Heart right ventricle (tissue), 16 donors: ENCODE measurements at places on chromosomes 3 and 15. TPM values are rescaled to one million over a fixed set of nuclear protein-coding genes. Genes with fewer than 3 reads are reported as not detected.
A peak's percentile ranks its signal among the peaks of the same experiment; 100 is the strongest.

DNA sequence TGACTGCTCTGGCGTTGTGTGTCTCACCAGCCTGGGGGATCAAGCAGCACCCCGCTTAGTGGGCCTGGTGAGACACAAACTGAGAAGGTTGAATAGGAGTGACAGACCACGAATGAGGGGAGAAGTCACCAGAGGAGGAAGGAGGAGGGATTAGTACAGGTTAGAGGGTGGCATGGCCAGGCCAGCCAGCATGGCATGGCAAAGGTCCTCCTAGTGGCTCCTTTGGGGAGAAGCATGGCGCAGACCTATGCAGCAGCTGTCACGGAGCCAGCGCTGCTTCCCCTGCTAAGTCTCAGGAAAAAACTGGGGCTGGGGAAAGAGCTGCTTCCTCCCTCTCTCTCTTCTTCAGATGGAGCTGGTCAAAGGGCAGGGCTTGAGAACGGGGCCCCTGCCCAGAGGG lies 48.6 kb downstream of the ZDHHC3 start:
- no peak for DNase-seq

GRCh38 chr3:49785565-49786356 lies 581 bp downstream of the IP6K1 start:
- DNase-seq: peak; percentile 27

The SNURF gene
- total RNA-seq: 76.6 TPM

DNA sequence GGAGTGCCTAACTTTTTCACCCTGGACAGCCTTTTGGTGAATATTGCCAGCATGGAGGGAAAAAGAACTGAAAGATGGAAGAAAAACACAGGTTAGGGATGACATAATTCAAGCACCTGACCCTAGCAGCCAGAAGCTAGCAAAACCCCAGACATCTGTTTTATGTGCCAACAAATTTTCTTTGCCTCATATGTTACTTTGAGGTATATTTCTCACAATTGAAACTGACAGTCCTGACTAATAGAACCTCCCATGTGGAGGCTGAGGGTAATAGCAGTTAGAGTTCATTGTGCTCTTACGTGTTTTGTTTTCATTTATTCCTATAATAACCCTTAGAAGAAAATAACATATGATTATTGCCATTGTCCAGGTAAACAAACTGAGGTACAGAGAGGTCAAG lies 71.5 kb upstream of the SLC25A26 start:
- no peak for DNase-seq

GRCh38 chr3:142618917-142619461 lies 22.8 kb downstream of the PLS1 start:
- DNase-seq: no peak

The ACAA1 gene
- total RNA-seq: 136 TPM

DNA sequence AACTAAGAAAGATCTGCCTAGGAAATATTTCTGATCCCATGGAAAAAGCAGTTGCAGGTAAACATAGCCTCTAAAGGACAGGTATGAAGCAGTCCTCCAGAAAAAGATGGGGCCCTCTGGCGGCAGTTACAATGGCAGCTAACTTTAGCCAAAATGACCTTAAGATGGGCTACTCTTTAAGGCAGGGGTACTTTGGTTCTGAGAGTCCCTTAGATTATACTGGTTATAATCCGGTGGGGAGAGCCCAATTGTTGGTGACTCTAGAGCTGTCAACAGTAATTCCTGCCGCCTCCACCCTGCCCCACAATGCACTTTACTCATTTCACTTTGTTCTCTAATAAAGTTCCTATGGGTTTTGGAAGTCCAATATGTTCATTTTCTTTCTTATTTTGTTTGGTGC lies 412.8 kb upstream of the WNT5A start:
- no peak for DNase-seq

The FANCD2OS gene
- total RNA-seq: not detected

GRCh38 chr15:73341886-73342600 lies 26.7 kb downstream of the HCN4 start:
- peak; percentile 35 for DNase-seq

The HCN4 gene
- 6.5 TPM for total RNA-seq

DNA sequence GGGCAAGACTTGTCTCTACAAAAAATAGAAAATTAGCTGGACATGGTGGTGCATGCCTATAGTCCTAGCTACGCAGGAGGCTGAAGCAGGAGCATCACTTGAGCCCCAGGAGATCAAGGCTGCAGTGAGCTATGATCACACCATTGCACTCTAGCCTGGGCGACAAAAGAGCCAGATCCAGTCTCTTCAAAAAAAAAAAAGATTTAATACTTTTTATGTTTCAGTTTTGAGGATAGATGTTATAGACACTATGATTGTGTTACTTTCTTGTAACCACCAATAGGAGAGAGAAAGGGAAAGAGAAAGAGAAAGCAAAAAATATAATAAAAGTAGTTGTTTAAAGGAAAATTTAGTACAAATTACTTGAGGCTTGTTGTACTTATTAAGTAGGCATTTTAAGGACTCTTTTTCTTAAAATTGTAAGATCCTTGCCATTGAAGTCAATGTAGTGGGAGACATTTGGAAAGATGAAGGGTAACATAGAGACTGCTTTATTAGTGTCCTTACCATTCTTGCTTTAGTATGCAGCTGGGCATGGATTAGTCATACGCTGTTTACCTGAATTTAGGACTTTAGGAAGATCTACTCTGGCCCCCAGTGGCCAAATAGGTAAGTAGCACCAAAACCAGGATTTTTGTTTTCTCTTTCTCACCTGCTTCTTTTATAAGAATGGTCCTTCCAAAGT lies 35.1 kb upstream of the ZDHHC23 start:
- DNase-seq: no peak

DNA sequence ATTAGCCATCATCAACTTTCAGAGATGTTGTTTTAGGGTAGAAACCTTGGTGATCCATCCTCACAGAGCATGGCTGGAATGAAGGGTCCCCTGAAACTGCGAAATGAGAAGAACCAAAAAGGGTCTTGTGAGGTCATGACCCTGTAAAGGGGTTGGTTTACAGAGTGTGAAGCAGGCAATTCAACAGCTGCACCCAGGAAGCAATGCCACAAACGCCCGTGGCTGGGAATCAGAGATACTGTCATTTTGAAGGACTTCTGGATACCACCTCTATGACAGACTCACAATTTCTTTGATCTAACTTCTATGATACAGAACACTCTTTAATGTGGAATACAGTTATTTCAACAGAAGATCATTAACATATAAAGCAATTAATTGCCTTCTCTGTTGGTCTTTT lies 79.1 kb downstream of the GREM1 start:
- no peak for DNase-seq

DNA sequence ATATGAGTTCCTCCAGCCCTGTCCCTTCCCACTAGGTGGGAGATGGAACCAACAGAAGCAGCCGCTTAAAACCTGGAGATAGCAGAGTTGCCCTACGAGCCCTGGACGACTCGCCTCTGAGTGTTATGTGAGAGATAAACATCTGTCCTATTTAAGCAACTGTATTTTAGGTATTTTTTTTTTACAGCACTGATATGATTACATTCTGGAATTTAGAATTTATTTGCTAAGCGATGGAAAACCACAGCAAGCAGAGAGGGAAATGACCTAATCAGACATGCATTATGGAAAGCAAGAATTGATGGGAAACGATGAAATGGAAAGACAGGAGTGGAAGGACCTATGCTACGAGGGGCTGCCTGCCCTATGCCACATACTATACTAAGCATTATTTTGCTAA lies 379.0 kb upstream of the IL12A start:
- DNase-seq: no peak

DNA sequence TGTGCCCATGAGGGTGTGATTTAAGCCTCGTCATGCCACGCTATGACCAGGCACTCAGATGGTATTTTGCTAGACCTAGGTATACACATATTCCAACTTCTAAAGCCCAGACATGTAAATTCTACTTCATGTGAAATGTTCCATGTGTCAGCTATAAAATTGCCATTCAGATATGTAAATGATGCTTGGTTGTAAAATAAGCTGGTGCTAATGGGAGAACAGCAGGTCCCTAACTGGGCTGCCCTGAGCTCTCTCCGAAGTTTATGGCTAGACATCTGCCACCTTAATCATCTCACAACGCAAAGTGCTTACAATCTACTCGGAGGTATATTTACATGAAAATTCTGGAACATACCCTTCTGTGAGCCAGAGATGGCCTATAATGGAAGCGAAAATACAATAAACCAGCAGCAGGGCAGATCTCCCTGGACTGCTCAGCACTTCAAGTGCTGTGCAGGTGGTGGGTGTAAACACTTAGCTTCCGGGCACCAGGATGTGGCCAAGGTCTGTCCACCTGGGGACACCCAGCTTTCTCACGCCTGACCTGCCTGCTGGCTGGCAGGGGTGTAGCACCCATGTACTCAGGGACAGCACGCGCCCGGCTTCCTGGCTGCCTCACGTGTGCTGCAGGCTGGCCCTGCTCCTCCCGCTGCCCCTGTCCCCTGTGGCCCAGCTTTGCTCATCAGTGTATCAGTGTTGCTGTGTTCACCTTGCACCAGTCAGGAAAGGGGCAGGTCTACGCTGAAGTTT lies 82.0 kb downstream of the CHDH start:
- no peak for DNase-seq

DNA sequence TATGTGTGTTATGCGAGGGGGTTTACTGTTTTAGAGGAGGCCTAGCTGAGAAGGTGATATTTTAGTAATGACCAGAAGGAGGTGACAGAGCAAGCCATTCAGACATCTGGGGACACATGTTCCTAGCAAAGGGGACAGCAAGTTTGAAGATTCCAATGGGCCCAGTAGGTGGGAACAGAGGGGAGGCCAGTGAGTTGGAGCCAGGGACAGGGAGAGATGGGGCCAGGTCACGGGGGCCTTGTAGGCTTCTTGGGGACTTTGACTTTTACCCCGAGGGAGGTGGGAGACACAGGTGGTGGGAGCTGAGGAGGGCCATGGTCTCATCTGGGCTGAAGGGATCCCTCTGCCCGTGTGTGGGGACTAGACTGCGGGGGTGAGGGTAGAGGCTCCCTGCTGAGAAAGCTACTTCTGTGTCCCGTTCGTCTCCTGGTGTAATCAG lies 72.5 kb downstream of the MGLL start:
- no peak for DNase-seq

GRCh38 chr15:99928429-99928981 lies 195.3 kb upstream of the LYSMD4 start:
- peak; percentile 91 for DNase-seq
